HCEC 1CT (cell line): ENCODE measurements at places on chromosomes 2 and 18.

DNA sequence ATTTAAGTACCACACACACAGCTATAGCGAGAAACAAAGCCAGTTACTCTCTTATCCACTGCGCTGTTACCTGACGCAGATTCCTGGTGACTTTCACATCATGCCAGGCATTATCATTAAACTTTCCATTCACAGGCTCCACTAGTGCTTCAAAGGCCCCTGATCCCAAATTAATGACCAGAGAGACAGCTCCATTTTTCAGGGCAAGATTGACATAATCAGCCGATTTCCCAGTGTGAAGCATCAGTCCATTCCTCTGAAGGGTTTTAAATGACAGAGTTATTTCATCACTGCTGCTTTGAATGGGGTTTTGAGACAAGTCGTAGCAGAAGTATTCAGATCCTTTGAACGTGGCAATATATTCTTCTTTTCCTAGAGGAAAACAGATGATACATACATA, 408.7 kb downstream of the NRXN1 start:
- DNase-seq = no peak

DNA sequence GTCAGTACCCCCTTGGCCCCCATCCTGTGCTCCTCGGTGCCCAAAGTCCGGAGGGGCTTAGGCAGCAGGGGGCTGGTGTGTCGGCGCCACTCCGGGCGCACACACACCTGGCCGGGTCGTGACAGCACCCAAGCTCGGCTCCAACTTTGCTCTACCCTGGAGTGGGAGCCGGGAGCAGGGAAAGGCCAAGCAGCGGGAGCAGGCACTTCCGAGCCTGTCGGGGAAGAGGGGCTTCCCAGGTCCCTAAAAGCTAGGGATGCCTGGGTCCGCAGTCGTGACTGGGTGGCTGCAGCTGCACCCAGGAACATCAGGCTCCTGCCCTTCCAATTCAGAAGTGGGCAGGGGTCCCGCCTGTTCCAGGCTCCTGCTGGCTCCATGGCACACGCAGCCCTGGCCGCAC, 48.4 kb downstream of the PAPOLG start:
- DNase-seq = no peak

DNA sequence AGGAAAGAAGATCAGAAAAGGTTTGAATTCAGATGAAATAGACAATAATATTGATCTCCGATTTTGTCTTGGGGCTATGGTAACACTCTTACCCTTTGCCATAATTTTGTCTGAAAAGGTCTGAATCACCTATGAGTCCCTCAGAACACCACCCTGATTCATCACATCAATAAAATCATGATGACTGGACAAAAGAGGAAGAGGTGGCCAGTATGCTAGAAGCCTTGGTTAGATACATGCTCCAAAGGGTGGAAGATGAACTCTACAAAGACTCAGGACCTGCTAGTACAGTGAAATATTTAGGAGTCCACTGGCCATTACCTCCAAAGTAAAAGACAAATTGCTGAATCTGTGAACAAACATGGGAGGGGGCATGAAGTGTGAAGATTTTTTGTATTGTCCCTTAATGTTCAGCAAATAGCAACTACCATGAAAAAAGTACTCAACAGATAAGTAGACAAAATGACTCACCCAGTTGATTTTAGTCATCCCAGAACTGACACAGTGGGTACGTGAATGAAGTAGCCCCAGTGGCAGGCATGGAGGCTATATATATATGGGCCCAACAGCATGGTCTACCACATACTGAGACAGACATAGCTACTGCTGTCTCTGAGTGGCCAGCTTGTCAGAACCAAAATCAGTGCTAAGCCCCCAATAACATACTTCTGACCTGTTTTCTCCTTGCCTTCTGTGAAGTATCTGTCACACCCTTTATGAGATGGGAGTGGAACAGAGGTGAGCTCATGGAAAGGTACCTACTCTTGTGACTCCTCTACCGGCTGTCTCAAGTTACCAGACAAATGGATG, 36.5 kb upstream of the GLS start:
- peak; percentile 64 for DNase-seq

GRCh38 chr2:239953418-239954061, 71.6 kb downstream of the NDUFA10 start:
- no peak for DNase-seq

DNA sequence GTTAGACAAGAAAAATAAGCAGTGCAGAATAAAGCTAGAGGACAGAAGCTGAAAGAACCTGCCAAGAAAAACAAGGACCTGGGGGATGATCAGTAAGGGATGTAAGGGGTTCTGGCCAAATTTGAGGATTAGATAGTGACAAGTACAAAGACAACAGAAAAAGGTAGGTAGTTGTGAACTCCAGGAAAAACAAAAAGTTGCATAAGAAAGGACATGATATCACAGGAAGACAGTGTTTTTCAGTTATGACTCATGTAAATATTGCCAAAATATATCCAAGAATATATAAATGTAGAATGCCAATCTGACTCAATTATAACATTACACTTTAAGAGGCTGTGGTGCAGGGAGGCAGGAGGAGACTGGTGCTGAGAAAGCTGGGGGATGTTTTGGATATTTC, 209.8 kb upstream of the SH3BP4 start:
- peak; percentile 20 for DNase-seq
